CD4-positive, alpha-beta T cell treated with Interleukin-17A for 4 hours (primary cell): ENCODE measurements at places on chromosomes 7 and 10.
A peak's percentile ranks its signal among the peaks of the same experiment; 100 is the strongest.

DNA sequence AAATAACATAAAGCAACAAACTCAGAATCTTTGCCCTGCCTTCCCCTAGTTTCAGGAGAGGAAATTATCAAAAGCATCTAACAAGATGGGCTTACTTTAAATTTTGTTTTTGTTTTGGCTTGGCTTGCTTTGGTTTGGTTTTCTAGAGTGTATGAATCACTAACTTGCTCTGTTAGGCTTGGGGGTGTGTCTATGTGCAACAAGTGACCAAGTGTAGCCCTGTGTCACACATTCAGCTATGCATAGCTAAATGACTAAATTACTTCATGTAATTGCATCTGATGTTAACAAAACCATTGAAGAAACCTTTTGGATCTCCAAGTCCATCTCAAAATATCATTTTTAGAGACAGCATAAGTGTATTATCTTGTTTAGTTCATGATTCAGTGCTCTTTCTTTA, 251.0 kb downstream of the TFEC start:
- no peak for DNase-seq

- DNase-seq: no peak
These were observed 8.2 kb upstream of the CLDN4 start for GRCh38 chr7:73822319-73823173.

DNA sequence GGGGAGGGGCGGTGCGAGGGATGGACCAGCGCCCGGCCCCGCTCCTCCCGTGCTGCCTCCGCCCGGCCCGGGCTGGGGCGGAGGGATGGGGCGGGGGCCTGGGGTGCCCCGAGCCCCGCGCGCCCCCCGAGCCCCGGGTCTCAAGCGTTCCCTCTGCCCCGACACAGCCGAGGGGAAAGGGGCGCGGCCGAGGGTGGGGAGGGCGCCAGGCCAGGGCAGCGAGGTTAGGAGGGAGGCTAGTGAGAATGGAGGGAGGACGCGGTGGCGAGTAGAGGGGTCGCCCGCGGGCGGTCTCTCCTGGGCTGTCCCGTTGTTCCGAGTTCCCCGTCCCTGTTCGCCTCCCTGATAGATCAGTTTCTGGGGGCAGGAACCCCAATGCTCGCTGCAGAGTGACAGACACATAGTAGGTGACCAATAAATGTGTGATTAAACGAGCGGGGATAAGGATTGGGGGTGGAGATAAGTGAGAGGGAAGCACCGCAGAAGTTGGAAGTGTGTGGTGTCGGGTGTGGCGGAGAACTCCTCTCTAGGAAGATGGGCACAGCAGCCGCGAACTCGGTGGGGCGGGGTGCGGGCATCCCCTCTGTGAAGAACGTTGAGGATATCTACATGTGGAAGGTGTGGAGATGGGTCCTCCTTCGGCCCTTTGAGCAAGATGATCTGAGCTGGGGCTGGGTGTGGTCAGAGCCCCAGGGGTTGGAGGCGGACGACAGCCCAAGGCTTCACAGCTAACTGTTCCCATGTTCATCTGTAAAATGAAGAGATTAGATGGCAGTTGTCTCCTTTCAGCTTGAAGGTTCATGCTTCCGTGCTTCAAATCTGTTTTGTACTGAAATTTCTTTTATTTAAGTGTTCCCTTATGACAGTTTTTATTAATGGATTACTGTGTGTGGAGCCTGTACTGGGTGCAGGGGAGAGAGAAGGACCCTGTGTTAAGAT, 580 bp downstream of the ZNF775 start:
- DNase-seq: peak; percentile 25

GRCh38 chr7:101169838-101170551, 4.6 kb upstream of the VGF start:
- peak; percentile 85 for DNase-seq

- DNase-seq: no peak
These were observed 29.3 kb downstream of the DNAJC12 start for GRCh38 chr10:67808704-67809103.

DNA sequence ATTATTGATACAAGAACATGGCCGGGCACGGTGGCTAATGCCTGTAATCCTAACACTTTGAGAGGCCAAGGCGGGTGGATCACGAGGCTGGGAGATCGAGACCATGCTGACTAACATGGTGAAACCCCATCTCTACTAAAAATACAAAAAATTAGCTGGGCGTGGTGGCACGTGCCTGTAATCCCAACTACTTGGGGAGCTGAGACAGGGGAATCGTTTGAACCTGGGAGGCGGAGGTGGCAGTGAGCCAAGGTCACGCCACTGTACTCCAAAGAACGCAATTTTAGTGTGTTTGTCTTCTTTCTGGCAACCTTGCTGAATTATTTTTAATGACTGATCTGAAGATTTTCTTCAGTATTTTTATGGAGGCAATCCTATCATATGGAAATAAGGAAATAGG, 46.2 kb downstream of the IDE start:
- no peak for DNase-seq

GRCh38 chr10:25080880-25081581, 64.6 kb downstream of the THNSL1 start:
- DNase-seq: peak; percentile 73

- no peak for DNase-seq
These were observed 390.3 kb upstream of the MBL2 start for GRCh38 chr10:53162856-53163255.

DNA sequence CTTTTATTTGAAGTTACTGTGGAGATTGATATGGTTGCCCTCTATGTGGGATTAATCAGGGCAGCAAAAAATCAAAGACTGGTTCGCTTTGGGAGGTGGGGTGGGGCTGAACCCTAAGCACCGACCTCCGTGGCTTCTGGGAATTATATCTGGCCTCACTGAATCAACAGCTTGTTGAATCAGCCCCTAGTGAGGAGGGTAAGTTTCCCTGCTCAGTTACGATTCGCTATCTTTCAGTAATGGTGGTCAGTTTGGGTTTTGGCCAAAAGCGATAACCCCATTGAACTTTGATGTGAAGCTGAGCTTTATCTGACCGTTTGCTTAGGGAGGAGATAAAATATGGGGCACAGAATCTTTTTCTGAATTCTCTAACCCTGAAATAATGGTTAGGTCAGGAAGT, 16.6 kb upstream of the ARPC1A start:
- DNase-seq: no peak

GRCh38 chr7:26198781-26199169, 1.8 kb downstream of the HNRNPA2B1 start:
- DNase-seq: no peak

- DNase-seq: no peak
These were observed 117.0 kb upstream of the PTPRZ1 start for GRCh38 chr7:121755818-121756552.

GRCh38 chr10:71015674-71016073, 127.3 kb upstream of the PCBD1 start:
- no peak for DNase-seq

DNA sequence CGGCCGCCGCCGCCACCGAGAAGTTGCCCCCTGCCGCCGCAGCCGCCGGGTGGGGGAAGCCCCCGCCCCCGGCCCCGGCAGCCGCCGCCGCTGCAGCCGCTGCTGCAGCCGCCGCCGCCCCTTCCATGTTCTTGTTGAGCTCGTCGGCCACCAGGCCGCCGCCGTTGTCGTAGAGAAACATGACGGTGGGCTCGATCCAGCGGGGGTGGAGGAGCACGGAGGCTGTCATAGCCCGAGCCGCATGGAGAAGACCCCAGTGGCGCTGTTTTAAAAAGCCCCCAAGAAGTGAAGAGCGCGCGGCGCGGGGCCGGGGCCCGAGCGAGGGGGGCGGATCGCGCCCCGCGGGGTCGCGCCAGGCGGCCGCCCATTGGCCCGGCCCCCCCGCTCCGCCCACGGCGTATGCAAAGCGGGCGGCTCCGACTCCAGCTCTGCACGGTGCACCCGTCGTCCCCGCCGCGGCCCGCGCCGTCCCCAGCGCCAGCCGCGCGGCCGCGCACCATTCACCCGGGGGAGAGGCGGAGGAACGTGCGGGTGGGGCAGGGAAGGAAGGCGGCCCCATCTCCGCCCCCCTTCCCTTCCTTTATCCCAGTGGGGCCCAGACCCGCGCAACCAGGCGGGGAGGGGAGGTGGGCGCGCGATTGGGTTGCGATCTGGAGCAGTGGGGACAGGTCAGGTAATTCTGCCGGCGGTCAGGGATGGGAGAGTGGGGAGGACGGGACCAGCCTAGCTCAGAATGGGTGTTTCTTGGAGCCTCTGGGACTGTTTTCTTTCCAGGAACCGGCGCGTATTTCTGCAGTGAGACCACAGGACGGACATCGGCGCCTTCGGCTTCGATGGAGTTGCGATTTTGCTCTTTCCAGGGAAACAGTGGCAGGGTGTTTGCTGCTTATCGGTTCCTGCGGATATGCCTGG, at the start of gene HOXA13:
HOXA13 (minus strand) TSS at position 243 of the 912 bp plus-strand sequence; CDS start at position 229, 14 bp downstream.
- peak; percentile 48 for DNase-seq

- no peak for DNase-seq
These were observed 197.0 kb downstream of the PLXNA4 start for GRCh38 chr7:132379292-132379691.

GRCh38 chr10:90914992-90915765, 5.7 kb downstream of the ANKRD1 start:
- no peak for DNase-seq

GRCh38 chr7:21352540-21353387, 75.1 kb upstream of the SP4 start:
- DNase-seq: no peak

DNA sequence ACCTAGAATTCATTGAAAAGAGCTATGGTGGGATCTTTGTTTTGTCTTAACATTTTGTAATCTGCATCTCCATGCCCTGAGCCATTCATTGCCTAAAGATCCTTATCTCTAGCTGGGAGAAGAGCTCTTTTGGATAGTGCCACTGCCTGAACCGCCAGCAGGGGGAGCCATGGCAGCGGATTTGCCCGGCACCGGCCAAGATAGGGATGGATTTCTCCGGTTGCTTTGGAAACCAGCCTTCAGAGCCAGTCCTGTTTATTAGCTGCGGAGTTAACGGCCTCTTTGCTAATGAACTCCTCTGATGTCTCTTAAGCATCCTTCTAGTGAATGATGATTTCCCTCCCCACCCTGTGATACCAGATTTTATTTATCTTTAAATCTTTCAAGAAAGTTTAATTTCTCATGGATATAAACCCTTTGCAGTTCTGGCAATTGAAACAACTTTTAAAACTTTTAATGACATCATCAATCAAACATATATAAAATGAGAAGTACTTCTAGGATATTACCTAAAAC, 58.2 kb upstream of the LYZL2 start:
- DNase-seq: peak; percentile 90

DNA sequence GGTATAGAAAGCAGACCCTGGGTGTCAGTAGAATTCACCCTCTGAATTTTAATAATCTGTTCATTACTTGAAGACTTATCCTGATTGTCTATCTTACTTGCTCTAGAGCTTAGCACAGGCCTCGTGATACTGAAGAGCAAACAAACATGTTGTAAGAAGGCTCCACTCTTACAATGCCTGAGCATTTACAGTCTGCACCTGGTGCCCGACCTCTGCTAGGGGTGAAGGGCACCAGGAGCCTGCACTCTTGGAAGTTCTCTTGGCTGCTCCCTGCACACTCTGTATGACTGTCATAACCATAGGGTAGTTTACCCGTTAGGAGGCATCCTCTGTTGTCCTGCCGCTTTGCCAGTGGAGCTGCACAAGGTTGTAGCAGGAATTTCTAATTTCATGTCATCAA, 91.3 kb upstream of the NPY start:
- DNase-seq: no peak

- no peak for DNase-seq
These were observed 149.5 kb upstream of the SMIM30 start for GRCh38 chr7:113267885-113268284.

- no peak for DNase-seq
These were observed 8.8 kb downstream of the PPIF start for GRCh38 chr10:79356104-79356503.

DNA sequence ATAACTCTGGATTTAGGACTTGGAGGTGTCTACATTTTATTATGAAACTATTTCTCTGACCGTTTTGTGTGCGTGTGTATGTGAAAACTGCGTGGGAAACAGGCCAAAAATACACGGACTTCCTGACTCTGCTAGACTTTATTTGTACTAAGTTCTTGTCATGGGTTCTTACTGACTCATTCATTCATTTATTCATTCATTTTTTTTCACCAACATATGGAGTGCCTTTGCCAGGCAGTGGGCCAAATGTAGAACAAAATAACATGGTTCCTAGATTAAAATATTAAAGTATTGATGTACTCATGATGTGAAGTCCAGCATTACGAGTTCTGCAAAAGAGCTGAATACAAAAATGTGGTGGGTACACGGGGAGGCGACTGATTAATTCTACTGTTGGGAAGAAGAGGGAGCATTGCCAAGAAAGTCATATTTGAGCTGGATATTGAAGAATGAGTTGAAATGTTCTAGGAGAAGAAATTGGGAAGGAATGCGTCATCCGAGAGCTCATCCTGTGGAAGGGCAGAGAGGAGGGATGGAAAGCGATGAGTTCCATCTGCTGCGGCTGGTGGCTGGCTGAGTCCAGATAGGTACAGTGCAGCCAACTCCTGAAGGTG, 24.6 kb downstream of the CACNB2 start:
- no peak for DNase-seq

DNA sequence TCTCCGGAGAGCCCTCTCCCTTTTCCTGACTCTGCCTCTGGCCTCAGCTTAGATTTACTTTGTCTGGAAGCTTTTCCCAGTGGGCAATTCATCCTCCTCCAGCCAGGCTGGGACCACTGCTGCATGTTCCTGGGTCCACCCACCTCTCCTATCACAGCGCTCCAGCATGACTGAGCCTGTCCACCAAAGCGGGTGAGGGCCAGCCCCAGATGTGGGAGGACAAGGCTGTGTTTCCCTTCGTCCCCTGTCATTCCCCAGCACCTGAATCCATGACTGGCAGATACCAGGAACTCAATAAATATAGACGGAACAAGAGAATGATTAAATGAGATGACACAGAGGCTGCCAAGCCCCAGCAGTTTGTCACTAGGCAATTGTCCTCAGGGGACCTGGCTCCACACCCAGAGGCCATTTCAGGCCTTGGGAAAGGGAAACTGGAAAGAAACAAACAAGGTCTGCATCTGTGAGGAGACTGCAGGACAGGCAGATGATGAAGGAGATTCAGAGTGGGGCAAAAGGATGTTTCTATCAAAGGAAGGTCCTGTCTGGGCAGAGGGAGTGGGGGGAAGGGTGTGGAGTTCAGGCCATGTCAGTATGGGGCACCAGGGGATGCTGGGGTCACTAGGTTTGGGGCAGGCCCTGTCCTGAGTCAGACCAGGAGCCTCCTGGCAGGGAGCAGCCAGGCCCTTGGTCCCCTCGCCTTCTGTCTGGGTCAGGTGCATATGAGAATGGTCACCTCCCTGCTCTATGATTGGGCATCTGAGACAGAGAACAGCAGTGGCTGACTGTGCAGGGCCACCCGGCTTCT, 576.4 kb downstream of the GRID1 start:
- no peak for DNase-seq

- DNase-seq: no peak
These were observed 56.7 kb upstream of the COL13A1 start for GRCh38 chr10:69744971-69745370.
